ENCODE measurements at places on chromosomes 4 and X. TPM values are rescaled to one million over a fixed set of nuclear protein-coding genes. Genes with fewer than 3 reads are reported as not detected.
A peak's percentile ranks its signal among the peaks of the same experiment; 100 is the strongest.

- DNase-seq: no peak
These were observed 316.8 kb downstream of the HS3ST1 start for GRCh38 chr4:11111876-11112275.

DNA sequence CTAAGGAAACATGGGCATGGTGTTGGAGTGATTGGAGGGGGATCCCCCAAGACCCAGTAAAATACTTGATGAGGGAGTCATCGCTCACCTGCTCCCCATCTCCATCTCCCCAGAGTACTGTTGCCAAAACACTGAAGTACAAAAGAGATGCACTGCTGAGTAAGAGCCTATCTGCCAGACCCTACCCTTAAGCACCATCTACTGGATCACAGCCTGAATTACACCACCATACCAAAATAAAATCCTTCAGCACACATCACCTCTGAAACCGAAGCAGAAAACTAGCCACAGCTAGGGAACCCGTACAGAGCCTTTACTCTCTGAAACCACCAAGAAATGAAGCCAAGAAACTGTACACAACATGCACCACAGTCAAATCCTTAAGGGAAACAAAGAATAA, 466.3 kb upstream of the ACTRT1 start:
- DNase-seq: no peak

DNA sequence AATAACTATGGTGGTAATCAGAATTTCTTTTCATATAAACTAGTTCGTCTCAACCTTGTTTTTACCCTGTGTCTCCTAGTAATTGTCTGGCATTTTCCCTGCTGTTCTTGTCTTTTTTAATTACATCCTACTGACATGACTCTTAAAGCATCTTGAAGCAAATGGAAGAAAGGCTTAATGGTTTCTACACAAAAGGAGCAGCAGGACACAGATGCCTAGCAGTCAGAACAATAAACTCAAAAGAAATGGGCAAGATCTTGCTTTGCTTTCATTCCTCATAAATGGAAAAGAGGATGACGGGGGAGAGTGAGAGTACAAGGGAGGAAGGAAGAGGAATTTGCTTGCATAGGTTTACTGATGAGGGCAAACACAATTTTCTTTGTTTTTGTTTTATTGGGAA, 293.2 kb upstream of the EMCN start:
- DNase-seq: no peak

DNA sequence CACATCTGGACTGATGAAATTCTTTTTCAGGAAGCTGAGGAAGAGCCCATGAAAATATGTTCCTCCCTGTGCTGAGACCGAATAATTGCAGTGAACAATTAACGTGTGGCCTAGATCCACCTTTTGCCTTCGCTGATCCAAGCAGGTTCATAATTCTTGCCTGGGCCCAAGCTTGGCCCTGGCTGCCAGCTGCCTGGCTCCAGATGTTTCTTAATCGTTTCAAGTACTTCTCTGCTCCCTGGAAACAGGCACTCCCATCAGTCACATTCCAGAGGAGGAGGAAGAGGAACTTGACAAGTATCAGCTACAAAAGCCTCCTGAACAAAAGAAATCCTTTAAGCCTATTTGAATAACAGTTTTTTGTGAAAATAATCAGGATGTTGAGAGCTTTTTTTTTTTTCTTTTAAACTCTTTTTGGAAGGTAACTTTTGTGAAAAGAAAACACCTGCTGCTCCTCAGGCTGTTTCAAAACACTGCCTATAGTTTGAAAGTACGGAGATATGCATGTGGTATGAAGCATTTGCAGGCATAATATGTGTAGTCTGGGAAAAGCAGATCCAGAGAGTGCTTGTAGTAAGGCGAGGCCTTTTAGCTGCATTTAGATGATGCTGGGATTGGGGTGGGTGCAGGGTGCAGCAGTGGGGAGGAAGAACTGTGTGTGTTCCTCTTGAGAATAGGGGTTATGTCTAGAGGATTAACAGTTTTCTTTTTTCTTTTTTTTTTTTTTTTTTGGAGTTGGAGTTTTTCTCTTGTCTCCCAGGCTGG, 154.4 kb downstream of the PTTG2 start:
- no peak for DNase-seq

DNA sequence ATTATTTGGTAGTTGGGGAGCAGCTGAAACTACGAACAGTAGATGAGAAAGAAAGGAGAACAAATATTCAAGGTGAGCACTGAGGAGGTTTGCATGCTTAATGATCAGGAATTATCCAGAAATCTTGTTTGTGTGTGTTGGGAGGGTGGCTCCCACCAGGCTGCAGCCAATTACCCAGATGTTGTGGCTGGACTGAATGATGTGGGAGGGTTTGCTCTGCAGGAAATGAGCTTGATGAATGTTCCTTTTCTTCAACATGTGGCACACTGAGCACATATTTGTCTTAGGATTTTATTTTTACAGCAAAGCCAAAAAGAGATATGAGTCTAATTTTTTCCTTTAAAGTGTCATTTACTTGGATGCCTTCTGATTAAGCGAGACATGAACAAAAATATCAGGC, 48.3 kb upstream of the AMOT start:
- DNase-seq: no peak

GRCh38 chr4:6529021-6529420, 46.0 kb upstream of the MAN2B2 start:
- DNase-seq: no peak

- DNase-seq: no peak
These were observed 96.3 kb downstream of the BANK1 start for GRCh38 chr4:101886826-101887225.

GRCh38 chr4:55795341-55795740, 24.2 kb upstream of the EXOC1L start:
- DNase-seq: no peak

- no peak for DNase-seq
These were observed 416.1 kb downstream of the PCDH18 start for GRCh38 chr4:137116144-137116543.

DNA sequence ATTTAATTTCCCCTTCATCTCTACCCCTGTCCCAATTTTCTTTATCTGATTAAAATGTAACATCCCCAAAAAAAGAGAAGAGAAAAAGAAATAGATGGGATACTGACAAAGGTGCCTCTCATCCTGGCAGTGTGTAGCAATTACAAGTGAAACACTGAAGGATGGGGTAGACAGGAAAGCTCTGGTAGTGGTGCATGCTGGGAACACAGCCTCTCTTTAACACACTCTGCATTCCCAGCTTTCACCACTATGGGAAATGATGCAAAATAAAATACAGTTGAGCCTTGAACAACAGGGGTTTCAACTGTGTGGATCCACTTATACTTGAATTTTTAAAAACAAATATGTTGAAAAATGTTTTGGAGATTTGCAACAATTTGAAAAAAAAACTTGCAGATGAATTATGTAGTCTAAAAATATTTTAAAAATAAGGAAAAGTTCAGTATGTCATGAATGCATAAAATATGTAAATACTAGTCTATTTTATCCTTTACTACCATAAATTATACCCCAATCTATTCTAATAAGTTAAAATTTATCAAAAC, 239.2 kb upstream of the DDX53 start:
- DNase-seq: no peak

DNA sequence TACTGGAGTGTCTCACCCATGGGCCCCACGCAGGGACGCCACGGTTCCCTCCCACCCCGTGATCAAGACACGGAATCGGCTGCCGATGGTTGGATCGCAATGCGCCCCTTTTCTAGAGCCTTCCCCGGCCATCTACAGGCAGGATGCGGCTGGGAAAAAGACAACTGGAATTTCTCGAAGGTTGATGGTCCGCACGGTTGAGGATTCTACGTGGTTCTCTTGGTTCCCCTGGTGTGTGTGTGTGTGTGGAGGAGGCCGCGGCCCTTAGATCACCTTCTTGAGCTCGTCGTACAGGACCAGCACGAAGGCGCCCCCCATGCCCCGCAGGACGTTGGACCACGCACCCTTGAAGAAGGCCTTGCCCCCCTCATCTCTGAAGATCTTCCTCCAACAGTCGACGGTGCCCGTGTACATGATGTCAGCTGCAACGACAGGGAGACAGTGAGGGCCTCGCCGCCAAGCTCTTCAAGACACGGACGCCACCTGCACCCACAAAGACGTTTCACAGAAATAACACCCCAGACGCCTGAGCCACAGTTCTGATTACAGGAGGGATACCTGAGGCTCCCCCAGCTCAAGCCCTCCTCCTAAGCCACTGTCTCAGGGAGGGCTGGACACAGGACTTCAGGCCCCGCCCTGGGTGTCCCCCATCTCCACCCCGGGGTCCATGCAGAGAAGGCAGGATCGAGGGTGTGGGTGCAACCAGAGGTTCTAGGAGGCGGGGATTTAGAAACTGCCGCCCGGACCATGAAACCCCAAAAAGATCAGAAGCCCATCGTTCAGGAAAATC, 5.4 kb downstream of the SLC25A6 start:
- DNase-seq: peak; percentile 9

The LPAR4 gene
- 7.8 TPM for total RNA-seq

The ETDB gene
- not detected for total RNA-seq

The HTRA3 gene
- total RNA-seq: 5.5 TPM

The DSPP gene
- not detected for total RNA-seq

The SMIM10 gene
- 1.3 TPM for total RNA-seq

The TCEANC gene
- 2.0 TPM for total RNA-seq

The FAT4 gene
- 6.6 TPM for total RNA-seq

The HAND2 gene
- total RNA-seq: 0.09 TPM

The BMX gene
- total RNA-seq: not detected

The ETFDH gene
- total RNA-seq: 13.2 TPM

The RBMXL3 gene
- not detected for total RNA-seq

The PPM1K gene
- 14.1 TPM for total RNA-seq
